ENCODE measurements at places on chromosomes 1 and 21. TPM values are rescaled to one million over a fixed set of nuclear protein-coding genes. Genes with fewer than 3 reads are reported as not detected.

The SPATA46 gene
- not detected for polyA plus RNA-seq

The GORAB gene
- polyA plus RNA-seq, result 2.4 TPM

The GNG4 gene
- polyA plus RNA-seq, result 95.5 TPM

The STK40 gene
- polyA plus RNA-seq, result 18.4 TPM

The VANGL2 gene
- polyA plus RNA-seq, result 118 TPM

Measured in H1 (cell line).